ENCODE measurements at places on chromosomes 1 and 21.

- DNase-seq: no peak
Measured at GRCh38 chr1:175307160-175307559, 114.6 kb upstream of the KIAA0040 start.

- DNase-seq: no peak
Measured at GRCh38 chr21:45219517-45219916, 68.2 kb downstream of the POFUT2 start.

- no peak for DNase-seq
Measured at GRCh38 chr1:184480736-184481135, 93.9 kb downstream of the C1orf21 start.

- no peak for DNase-seq
Measured at GRCh38 chr21:21247424-21247823, 249.2 kb downstream of the NCAM2 start.

GRCh38 chr1:236024641-236025040, 40.2 kb downstream of the NID1 start:
- DNase-seq: no peak

- DNase-seq: no peak
Measured at GRCh38 chr1:41277371-41277975, 35.4 kb upstream of the SCMH1 start.

- no peak for DNase-seq
Measured at GRCh38 chr1:71093938-71094337, 13.1 kb upstream of the ZRANB2 start.

- no peak for DNase-seq
Measured at GRCh38 chr1:7375329-7375728, 395.8 kb upstream of the VAMP3 start.

DNA sequence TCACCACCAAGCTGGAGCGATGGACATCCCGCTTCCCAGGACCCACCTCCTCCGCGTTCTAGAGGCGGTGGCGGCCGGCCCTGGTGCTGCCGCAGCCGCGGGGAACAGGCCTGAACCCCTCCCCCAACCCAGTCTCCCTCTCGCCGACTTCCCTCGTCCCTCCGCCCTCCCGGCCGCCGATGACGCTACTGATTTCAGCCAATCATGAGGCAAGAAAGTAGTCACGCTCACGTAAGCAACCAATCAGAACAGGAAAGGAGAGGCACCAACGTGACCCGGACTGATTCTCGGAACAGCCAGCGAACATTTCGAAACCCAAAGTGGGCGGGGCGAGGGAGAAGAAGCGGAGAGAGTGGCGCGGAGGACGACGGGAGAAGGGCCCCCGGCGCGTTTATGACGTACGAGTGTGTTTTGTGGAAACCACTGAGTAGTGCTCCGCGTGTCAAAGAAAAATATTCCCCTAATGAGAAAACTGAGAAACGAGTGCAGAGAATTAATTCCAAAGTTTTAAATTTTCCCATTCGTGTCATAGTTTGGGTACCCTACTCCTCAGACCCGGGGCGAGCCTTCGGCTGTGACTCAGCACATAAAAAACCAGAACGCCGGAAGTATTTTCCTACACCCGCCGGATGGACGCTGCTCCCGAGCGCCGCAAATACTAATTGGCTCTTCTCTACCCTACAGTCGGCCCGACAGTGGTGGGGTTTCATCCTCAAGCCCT, at the start of gene NRDC:
Gene NRDC (minus strand): TSS at position 112 of the 721 bp plus-strand sequence. CDS start 112 bp downstream, outside the sequence.
- DNase-seq: peak; percentile 99

DNA sequence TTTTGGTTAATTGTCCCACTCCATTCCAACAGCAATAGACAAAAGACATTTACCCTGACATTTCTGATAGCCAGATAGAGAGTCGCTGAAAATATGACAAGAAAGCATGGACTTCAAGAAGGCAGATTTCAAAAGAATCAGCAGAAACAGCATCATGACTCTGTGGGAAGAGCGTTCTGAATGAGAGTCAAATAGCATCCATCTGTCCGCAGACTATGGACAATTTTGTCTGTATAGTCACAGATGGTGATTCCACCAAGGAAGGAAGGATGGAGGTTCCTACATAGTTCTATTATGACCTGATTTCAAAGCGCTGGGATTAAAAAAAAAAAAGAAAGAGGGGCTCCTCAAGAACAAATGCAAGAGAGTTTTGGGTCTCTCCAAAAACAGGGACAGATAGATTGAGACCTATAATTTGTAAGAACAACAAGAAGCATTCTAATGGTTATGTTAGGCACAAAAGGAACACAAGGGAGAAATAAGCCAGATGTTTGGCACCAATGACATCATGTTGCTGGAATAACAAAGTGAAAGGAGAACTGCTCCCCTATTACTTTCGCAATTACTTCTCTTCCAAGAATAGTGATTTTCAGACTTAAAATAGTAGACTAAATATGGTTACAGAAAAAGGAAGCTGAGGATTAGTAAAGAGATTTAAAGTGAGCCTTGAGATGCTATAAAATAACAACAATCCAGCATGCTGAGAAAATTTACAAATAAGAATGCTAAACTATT, 28.5 kb downstream of the NIBAN1 start:
- DNase-seq: no peak

DNA sequence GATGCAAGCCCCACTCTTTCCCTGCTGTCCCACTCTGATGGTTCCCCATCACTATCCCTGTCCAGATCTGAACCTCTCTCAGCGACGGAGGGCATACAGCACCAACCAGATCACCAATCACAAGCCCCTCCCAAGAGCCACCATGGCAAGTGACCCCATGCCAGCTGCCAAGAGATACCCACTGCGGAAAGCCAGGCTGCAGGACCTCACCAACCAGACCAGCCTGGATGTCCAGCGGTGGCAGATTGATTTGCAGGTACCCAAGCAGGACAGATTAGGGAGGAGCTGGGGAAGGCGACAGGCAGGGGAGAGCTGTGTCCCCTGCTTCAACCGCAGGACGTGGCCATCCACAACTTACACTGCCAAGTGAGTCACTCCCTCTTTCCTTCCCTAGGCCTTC, 46.9 kb downstream of the VWA5B1 start:
- DNase-seq: no peak

DNA sequence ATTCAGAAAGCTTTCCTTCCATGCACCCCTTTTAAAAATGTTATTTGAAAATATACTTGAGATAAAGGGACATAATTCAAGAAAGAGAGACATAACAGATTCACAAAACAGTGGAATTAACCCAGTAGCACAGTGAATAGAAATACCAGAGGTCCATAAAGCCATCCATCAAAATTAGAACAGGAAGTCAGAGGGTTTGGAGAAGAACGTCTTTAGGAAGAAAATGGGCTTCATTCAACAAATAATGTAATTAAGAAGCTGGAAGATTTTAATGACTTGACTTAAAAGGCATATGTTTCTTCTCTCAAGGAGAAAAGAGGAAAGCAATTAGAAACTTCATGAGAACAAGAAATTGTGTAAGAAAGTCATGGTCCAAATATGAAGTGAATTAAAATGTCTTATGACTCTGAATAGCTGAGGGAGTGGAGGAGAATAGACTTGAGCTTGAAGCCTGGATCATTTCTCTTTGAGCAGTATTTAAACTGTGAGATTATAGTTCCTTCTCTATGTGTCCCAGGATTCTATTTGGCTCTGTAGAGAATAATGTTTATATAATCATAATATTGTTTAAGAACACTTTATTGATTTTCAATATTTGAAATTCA, 7.9 kb upstream of the HCRTR1 start:
- no peak for DNase-seq

DNA sequence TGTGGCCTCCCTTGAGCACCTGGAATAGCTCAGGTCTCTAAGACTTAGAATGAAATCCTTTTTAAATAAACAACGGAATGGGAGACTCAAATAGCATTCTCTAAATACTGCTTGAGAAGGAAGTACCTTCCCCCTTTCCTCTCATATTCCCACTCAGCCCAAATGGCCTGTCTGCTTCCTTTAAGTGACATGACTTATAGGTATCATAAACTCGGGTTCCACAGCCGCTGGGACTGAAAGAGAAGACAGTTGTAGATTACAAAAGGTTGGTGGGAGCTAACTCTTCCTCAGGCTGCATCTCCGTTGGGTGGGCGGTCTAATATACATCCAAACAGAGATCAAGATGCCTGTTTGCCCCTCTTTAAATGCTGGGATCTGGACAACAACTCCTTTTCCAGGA, 1.2 kb upstream of the HMCN1 start:
- no peak for DNase-seq

- no peak for DNase-seq
Measured at GRCh38 chr1:151145304-151146071, 943 bp downstream of the SEMA6C start.

- DNase-seq: no peak
Measured at GRCh38 chr1:244065960-244066388, 14.9 kb downstream of the ZBTB18 start.

GRCh38 chr1:198922638-198923430, 284.0 kb downstream of the PTPRC start:
- no peak for DNase-seq

- no peak for DNase-seq
Measured at GRCh38 chr21:17264182-17264581, 248.7 kb upstream of the CXADR start.

DNA sequence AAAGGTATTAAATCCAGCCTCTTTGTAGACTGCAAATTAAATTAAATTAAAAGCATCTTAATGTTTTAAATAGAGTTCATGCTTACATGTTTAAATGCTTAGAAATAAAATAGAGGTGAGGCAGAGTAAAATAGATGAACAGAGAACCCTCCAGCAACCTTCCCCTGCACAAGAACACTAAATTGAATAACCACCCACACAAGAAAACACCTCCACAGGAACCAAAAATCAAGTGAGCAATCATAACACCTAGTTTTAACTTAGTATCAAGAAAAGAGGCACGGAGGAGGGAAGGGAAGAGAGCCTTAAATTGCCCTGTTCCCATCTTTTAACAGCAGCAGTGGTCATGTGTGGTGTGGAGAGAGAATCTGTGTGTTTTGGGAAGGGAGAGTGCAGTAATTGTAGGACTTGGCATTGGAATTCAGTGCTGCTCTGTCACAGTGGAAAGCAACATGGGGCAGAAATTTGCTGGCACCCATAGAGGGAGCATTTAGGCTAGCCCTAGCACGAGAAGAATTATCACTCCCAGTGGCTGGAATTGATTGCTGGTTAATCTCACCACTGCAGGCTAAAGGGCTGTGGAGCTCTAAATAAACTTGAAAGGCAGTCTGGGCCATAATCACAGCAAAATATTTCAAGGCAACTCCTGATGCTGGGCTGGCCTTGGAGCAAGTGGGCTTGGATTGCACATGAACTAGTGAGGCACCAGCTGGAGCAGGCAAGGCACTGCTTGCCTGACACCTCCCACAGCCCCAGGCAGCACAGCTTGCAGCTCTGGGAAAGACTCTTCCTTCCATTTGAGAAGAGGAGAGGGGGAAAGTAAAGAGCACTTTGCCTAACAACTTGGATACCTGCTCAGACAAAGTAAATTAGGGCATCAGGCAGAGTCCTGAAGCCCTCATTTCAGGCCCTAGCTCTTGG, 1478.8 kb downstream of the NCAM2 start:
- DNase-seq: no peak

- DNase-seq: no peak
Measured at GRCh38 chr1:181150842-181151241, 62.3 kb downstream of the IER5 start.

DNA sequence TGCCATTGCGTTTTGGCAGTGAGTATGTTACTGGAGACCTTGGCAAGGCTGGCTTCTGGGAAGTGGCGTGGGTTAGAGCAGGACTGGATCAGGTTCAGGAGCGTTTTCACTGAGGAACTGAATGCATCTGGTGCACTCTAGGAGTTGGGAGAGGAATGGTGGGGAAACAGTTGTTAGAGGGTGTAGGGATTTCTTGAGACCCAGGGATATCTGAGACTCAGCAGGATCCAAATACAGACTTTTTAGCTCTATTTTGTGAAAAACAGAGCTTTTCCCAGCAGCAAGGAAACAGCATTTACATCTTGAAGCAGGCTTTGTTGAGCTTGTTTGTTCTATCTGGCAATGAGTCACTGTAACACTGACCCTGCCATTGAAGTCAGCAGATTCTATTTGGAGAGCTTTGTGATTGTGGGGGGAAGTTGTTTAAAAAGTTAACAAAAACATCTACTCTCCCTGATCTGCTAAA, 56.9 kb upstream of the NRIP1 start:
- DNase-seq: no peak

- no peak for DNase-seq
Measured at GRCh38 chr1:185610954-185611353, 123.2 kb upstream of the HMCN1 start.

DNA sequence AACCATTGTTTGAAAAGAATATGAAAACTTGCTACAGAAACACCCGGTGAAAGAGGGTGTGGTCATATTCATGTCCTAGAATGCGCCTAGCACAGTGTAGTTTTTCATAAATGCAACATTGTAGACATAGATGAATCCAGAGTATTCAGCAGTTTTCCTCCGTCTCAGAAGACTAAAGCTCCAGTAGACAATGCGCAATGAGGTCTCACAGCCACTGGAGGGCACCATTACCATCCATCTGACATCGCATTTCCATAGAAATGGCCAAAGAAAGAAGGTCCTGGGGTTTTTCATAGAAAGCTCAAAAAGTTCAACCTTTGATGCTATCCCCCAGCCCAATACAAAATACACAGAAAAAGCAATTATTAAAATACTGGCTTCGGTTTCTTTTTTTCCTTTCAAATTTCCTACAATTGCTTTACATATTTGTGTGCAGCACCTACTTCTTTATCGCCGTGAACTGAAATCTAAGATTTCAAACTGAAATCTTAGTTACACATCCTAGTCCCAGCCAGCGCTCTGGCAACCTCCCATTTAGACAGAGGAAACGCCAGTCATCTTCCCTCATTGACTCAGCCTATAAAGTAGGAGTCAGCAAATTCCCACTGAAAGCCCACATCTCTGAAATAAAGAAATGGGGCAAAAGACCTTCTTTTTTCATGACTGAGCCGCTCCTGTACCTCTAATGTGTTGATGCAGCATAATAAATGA, 3.9 kb upstream of the CD58 start:
- DNase-seq: no peak

GRCh38 chr1:185315445-185316071, 1.5 kb downstream of the IVNS1ABP start:
- no peak for DNase-seq

DNA sequence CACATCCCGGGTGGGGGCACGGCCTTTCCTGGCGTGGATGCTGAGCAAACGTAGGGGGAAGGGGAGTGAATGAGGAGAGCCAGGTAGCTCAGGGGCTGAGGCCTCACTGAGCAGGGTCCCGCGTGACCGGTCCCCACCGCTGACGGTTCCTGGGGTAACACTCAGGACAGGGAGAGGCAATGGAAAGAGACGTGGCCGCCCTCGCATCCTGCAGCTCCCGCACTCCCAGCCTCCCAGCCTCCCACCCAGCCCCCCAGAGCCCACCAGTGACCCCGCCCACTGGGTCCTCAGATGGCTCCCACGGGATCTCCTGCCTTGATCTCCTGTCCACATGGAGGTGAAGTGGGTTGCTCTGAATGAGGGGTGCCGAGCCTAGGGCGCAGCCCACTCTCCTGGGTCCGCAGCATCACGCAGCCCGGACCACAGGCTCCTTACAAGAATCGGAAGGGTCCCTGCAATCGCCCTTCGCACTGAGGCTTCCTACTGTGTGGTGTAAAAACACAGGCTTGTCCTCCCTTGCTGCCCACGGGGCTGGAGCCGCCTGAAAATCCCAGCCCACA, 2.4 kb downstream of the TSPEAR start:
- no peak for DNase-seq
